ENCODE measurements at places on chromosomes 12 and 14.

- no peak for DNase-seq
Measured at GRCh38 chr14:69848903-69849391, 30.3 kb upstream of the SMOC1 start.

DNA sequence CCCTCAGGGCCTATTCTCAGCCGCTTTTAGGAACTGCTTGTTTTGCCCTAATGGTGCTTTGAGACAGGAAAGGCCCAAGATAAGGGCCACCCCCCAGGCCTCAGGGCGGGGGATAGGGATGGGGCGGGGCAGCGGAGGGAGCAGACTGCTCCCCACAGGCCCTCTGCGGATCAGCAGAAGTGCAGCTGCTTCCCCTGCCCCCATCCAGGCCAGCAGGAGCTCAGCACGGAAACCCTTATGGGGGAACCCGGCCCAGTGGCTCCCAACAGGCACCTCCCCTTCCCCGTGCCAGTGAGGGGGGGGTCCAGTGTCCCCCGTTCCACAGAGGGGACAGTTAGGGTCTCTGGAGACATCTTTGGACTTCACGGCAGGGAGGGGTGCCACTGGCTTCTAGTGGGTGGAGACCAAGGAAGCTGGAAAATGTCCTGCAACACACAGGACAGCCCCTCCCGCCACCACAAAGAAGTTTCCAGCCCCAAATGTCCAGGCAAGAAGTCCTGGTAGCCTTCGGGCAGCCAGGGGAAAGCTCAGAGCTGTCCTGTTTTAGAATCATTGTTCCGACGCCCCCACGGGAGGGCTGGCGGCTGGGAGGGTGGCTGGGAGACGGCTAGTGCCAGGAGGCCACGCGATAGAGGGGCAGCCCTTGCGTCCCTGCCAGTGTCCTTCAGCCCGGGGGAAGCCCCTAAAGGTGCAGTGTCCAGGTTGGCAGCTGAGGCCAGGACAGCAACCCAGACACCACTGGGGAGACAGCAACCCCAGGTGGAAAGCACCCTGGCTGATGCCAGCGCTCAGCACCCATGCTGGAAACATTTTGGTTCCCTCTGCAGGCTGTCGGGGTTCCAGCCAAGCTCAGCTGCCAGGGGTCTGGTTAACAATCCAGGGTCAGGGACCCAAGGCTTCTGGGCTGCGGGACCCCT lies 10.4 kb upstream of the GPR132 start:
- DNase-seq = peak; percentile 74

DNA sequence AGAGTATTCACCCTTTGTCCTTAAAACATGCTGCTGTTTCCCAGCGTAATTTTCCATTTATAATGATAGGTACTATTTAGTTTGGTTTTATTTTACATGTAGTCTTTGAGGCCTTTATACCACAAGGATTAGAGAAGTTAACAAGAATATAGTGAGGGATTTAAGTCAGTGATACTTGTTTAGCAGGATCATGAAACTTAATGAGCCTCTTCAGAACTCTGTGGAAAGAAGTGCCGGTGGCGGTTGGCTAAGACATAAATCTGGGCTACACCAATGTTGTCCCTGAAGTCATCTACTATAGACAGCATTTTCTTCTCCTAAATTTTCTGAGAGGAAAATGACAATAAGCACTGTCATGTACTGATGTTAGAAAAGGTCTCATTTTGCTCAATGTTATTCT lies 1226.0 kb upstream of the SEL1L start:
- DNase-seq = no peak

DNA sequence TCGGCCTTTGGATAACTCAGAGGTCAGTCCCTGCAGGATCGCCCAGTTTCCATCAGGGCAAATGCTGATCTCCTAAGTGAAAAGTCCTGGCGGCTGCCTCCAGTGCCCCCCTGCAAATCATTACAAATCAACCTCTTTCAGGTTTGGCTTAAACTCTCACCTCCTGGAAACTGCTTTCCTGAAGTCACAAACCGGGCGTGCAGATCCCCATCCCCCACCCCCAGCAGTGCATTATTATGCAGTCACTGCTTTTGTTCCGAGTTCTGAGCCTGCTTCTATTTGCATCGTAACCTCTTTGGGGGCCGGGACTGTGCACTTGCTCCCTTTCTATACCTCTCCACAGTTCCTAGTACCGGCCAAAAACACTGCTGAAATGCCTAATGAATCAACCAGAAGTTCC lies at the start of gene USP44:
Gene USP44 (minus strand): TSS at position 172 of the 400 bp plus-strand sequence. CDS start 17,220 bp downstream, outside the sequence.
- DNase-seq = no peak

GRCh38 chr14:104150136-104151025 lies 12.0 kb downstream of the KIF26A start:
- DNase-seq = no peak

DNA sequence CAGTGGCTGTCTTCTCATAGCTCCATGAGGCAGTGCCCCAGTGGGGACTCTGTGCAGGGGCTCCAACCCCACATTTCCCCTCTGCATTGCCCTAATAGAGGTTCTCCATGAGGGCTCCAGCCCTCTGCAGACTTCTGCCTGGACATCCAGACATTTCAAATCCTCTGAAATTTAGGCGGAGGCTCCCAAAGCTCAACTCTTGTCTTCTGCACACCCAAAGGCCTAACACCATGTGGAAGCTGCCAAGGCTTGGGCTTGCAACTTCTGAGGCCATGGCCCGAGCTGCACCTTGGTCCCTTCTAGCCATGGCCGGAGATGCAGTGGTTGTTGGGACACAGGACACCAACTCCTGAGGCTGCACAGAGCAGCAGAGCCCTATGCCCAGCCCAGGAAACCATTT lies 20.5 kb upstream of the PPP2R5C start:
- no peak for DNase-seq

DNA sequence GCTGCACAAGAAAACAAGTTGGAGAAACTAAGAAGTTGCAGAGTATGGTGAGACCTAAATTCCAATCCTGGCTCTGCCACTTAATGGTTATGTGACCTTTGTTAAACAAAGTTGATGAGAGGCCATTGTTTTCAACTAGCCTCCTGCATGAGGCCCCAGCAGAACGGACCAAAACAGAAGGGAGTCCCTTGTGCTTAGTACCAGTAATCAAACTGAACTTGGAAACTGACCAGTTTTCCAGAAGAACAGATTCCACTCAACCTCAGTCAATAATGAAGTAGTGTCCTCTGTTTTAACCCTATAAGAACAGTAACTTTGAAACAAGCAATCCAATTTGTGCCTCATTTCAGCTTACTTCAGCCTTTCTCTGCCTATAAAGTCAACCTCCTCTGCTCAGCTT lies 69.9 kb downstream of the C12orf56 start:
- no peak for DNase-seq

DNA sequence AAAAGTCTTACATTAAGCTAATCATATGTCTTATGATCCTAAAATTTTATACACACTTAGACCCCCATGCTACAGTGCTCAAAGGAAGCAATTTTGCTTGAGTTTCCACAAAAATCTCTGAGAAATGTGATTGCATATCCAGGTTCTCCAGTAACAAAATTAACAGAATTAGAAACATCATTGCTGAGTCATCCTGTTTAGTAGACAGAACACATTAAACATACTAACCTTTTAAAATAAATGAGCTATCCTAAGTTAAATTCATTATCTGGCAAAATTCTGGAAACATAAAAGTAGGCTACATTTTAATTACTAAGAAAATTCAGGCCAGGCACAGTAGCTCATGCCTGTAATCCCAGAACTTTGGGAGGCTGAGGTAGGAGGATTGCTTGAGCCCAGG lies 94.7 kb downstream of the DENND5B start:
- no peak for DNase-seq

GRCh38 chr12:2857021-2857431 lies at the start of gene TEX52:
Gene TEX52 (minus strand): TSS chr12:2857039. CDS start chr12:2857026, 13 bp downstream.
- no peak for DNase-seq

- no peak for DNase-seq
Measured at GRCh38 chr12:17875230-17875629, 214.8 kb downstream of the RERGL start.

DNA sequence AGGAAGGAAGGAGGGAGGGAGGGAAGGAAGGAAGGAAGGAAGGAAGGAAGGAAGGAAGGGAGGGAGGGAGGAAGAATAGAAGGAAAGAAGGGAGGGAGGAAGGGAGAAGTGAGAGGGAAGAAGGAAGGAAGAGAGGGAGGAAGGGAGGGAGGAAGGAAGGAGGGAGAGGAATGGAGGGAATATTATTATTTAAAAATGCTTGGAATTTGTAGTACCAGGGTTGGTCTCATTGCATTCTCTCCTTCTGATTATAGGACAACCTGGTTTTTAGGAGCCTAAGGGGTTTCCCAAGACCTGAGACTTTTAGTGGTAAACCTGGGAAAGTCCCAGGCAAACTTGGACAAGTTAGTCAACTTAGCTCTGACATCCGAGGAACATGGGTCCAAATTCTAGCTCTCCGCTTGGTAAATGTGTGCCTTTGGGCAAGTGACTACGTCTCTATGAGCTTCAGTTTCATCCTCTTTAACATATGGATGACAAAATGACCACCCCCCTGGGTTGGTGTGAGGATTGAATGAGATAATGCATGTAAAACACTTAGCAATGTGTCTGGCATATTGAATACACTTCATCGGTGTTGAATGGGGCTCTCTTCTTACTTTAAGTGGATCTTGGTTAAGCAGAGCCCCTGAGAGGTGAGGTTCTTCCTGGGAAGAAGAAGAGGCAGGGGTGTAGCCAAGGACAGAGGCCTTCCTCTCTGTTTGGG lies 690.7 kb upstream of the TBX3 start:
- no peak for DNase-seq

DNA sequence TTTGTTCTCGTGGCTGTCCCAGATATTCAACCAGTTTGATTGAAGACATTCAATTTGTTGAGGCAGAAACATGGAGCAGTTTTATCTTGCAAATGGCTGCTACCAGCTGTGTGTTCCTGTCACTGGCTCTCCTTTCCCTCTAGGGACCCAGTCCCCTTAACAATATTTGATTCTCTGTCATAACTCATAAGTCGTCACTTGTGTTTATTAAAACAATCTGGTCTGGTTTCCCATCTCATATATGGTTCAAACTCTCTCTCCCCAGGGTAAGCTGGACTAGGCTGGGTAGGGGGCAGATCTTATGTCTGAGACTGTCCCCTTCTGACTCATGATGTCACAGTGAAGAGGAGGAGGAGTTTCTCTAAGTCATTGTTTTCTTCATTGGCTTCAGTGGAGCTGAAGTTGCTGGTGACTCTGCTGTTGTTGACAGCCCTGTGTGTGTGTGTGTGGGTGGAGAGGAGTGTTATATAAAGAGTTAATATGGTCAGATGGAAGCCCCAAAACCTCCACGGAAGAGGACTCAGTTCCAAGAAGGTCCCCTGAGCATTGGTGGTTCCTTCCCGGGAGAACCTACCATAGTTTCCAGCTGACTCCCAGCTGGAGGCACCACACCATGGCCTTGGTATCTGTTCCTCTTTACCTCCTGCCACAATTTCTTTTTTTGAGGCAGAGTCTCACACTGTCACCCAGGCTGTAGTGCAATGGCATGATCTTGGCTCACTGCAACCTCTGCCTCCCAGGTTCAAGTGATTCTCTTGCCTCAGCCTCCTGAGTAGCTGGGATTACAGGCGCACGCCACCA lies 16.1 kb upstream of the GNG2 start:
- DNase-seq = peak; percentile 68

DNA sequence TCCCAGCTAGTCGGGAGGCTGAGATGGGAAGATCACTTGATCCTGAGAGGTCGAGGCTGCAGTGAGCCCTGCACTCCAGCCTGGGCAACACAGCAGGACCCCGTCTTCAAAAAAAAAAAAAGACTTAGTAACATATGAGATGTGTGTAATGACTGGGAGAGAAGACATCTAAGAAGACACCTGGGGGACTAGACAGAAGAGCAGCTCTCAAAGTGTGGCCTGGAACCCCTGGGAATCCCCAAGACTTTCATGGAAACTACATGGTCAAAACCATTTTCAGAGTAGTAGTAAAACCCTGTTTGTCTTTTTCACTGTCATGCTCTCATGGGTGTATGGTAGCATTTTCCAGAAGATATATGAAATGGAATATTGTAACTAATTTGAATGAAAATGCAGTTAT lies 45.3 kb downstream of the R3HDM2 start:
- DNase-seq = no peak

- no peak for DNase-seq
Measured at GRCh38 chr14:34147461-34147860, 196.6 kb upstream of the EGLN3 start.

- DNase-seq = no peak
Measured at GRCh38 chr14:44404036-44404435, 103.0 kb downstream of the FSCB start.

DNA sequence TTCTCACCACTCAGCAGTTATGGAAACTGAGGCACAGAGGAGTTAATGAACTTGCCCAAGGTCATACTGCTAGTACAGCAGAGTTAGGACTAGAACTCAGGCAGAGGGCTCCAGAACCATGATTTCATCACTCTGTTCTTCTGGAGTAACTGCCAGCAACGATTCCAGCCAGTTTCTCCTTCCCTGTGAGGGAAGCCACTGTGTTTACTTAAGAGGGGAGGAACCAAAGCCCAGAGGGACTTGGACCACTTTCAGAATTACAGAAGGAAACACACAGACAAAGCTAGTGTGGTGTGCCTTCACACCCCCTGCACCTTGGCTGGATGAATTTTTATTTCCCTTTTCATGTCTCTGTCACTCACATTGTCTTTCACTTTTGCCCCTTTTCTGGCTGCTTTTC lies 398.2 kb downstream of the DPF3 start:
- DNase-seq = no peak

DNA sequence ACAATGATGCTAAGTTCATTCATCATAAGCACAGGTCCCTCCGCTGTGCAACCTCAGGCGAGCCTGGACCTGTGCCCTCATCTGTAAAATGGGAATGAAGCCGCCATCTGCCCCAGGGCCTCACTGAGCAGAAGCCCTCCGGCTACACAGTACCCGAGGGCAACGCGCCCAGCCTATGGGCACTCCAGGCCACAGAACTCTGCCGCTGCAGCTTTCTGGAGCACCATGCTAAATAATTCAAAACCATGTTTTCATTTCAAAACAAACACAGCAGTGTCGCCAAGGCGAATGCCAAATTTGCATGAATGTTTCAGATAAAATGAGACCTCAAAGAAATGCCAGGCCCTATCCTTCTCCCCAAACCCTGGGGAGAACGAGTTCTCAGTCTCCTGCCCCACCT lies 4.0 kb downstream of the NCOR2 start:
- DNase-seq = no peak

GRCh38 chr14:96602186-96602585 lies 100.0 kb downstream of the PAPOLA start:
- no peak for DNase-seq

DNA sequence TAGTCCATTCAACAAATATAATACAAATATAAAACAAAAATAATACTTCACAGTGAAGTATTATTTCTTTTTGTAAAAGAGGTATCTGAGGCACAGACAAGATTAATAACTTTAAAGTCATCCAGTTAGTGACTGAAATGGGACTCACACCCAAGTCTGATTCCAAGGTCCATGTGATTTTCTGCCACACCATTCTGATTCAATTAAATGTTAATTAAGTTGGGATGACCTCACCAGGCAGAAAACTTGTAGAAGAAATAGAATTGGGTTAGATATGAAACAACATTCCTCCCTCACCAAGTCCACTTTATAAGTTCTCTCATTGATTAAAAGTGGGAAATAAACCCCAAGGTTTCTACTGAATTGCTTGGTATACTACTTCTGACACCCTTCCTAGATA lies 34.4 kb downstream of the DIO2 start:
- DNase-seq = no peak
